ENCODE measurements at places on chromosomes 2 and 18.

- no peak for DNase-seq
- H3K4me1 ChIP-seq, result no peaks in the 10 kb centered on the region
- H3K27ac ChIP-seq, result no peak overlapping the region
- H3K36me3 ChIP-seq, result no peaks in the 10 kb centered on the region
These were observed 727.3 kb upstream of the PKDCC start for GRCh38 chr2:41320491-41320890.

DNA sequence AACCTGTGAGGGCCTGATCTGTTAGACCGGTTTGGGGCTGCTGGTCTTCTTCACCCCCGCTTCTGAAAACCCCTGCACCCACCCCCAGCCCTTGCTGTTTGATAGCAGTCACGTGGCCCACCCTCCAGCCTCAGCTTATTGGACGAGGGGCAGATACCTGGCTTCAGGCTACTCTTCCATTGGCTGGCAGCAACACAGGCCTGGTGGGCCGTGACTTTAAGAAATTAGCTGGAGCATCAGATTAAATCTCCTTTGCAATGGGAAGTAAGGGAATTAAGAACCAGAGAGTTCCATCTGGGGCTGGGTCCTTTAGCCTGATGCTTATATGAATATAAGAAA, 107.3 kb downstream of the KLHL29 start:
- no peak overlapping the region for H3K27ac ChIP-seq
- H3K4me1 ChIP-seq, result peaks cover 5% of the 10 kb centered on the region
- H3K27me3 ChIP-seq, result no peaks in the 10 kb centered on the region
- H3K36me3 ChIP-seq, result no peaks in the 10 kb centered on the region
- H3K4me3 ChIP-seq, result no peak overlapping the region

- DNase-seq, result no peak
- no peak overlapping the region for H3K27ac ChIP-seq
- H3K4me1 ChIP-seq, result no peaks in the 10 kb centered on the region
- H3K27me3 ChIP-seq, result no peaks in the 10 kb centered on the region
- H3K4me3 ChIP-seq, result no peak overlapping the region
- H3K36me3 ChIP-seq, result 0 out of 2 replicates have a peak, but pooled peaks cover 2% of the 10 kb centered on the region
These were observed 35.2 kb downstream of the ZNF516 start for GRCh38 chr18:76459687-76460350.

DNA sequence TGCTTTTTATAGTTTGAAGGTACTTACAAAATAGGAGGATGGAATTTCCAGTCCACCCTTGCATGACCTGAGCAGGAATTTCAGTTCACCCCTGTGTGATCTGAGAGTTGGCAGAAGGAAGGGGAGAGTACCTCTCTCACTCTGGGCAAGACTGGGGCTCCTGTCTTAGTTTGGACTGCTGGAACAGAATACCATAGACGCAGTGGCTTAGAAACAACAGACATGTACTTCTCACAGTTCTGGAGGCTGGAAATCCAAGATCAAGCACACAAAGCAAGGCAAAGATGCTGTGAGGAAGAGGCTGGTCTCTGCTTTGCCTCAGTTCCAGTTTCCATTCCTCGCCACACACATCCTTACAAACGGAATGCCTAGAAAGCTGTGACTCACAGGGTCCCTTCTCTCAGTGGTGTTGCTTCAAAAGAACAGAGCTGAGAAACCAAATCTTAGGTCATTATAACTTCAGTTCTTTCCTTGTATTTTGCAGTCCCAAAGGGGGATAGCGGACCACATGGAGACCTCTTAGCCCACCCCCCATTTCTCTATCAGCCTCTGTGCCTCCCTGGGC, 108.8 kb upstream of the HAAO start:
- DNase-seq, result no peak
- H3K27me3 ChIP-seq, result no peaks in the 10 kb centered on the region
- no peak overlapping the region for H3K27ac ChIP-seq
- H3K36me3 ChIP-seq, result no peaks in the 10 kb centered on the region
- H3K4me3 ChIP-seq, result no peak overlapping the region

- no peak overlapping the region for H3K27ac ChIP-seq
- H3K4me1 ChIP-seq, result peaks cover 20% of the 10 kb centered on the region
- peak overlapping the region; percentile 35 for H3K4me3 ChIP-seq
- no peaks in the 10 kb centered on the region for H3K36me3 ChIP-seq
These were observed 4.1 kb downstream of the ZEB2 start for GRCh38 chr2:144515696-144516410.

DNA sequence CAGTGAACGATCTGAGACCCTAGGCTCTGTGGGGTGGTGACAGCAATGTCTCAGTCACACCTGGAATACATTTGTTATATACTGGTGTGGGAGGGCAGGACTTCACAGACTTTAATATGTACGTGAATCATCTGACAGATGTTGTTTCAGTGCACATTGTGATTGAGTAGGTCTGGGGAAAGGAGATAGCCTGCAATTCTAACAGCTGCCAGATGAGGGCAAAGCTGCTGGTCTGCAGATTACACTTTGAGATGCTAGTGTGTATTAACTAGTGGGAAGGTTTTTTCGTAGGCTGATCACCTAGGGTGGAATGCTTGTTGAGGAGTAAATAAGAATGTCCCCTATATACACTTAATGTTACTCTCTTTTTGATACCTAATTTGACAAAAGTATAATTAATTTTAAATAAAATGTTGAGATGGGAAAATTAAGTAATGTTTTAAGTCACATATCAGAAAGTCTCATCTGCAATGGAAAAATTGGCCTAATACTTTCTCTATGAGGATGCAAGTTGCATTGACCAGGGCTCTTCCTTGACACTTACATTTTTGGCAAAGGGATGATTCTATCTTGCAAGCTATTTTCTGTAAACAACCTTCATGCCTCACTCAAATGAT, 496.9 kb upstream of the HNMT start:
- DNase-seq, result peak; percentile 75
- no peaks in the 10 kb centered on the region for H3K27me3 ChIP-seq
- H3K36me3 ChIP-seq, result no peaks in the 10 kb centered on the region
- H3K27ac ChIP-seq, result no peak overlapping the region

- H3K4me3 ChIP-seq, result no peak overlapping the region
- H3K4me1 ChIP-seq, result no peaks in the 10 kb centered on the region
- no peaks in the 10 kb centered on the region for H3K36me3 ChIP-seq
- H3K27me3 ChIP-seq, result no peaks in the 10 kb centered on the region
- H3K27ac ChIP-seq, result no peak overlapping the region
- DNase-seq, result no peak
These were observed 74.3 kb upstream of the CCDC150 start for GRCh38 chr2:196565106-196565765.

- H3K36me3 ChIP-seq, result no peaks in the 10 kb centered on the region
- no peak overlapping the region for H3K4me3 ChIP-seq
- no peak for DNase-seq
- no peak overlapping the region for H3K27ac ChIP-seq
- H3K4me1 ChIP-seq, result peaks cover 5% of the 10 kb centered on the region
These were observed 674.3 kb upstream of the REG3G start for GRCh38 chr2:78351208-78351607.

- no peaks in the 10 kb centered on the region for H3K36me3 ChIP-seq
- H3K4me1 ChIP-seq, result no peaks in the 10 kb centered on the region
- DNase-seq, result no peak
- no peak overlapping the region for H3K4me3 ChIP-seq
These were observed 616.4 kb downstream of the XIRP2 start for GRCh38 chr2:167504695-167505094.

DNA sequence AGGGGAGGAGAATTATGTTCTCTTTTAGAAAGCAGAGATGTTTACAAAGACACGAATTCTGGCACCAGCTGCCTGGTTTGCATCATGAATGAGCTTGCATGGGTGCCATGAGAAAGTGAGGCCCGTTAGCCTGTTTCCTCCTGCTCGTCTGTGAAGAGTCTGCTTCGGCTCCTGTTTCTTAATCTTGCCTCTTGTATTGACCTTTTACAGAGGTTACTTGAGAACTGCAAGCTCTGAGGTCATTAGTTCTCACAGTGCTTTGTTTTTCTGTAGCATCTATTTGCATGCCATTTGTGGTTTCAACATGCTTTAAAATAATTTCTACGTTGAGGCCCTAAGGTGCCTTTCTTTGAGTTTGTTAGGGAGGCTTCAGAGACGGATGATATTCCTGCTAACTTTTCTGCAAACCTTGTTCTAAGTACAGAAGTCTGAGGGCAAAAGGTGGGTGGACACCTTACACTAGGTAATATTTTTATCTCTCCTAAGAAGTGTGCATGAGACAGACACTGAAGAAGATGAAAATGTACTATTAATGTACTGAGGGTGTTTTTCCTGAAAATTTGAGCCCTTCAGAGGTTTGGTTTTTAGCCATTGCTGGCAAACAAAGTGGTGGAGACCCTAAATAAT, 53.4 kb upstream of the LINC00305 start:
- no peak overlapping the region for H3K4me3 ChIP-seq
- no peaks in the 10 kb centered on the region for H3K27me3 ChIP-seq
- H3K27ac ChIP-seq, result no peak overlapping the region

DNA sequence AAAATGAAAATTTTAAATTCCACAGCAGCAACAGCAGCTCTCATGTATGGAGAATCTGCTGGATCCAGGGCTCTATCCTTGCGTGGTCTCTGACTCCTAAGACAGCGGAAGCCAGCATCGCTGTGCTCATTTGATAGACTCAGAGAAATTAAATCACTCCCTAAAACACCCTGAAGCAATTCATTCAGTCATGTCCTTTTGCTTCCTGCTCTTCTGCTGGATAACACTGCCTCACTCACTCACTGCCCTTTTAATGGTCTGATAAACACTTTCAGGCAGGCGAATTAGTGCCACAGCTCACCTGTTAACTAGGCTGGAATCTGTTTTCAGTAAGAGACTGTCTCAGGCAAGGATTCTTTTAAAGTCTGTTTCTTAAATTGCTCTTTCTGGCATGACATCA, 10.0 kb downstream of the WIPF1 start:
- H3K27me3 ChIP-seq, result no peaks in the 10 kb centered on the region
- no peak for DNase-seq
- H3K4me3 ChIP-seq, result no peak overlapping the region
- no peaks in the 10 kb centered on the region for H3K36me3 ChIP-seq

DNA sequence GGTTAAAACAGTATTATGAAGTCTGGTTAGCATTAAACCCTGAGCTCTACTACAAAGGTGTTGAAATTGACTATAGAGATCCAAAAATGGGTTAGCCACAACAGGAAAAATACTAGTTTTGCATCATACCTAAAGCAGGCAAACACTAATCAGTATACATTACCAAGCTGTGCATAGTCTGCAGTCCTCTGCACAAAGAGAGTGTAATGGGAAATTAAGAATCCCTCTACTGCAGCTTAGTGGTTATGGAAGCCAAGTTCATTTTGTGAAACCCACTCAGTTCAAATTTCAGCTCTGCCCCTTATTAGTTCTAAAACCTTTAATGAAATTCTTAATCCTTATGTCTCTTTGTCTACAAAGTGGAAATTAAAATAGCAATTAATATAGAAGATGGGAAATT, 192.1 kb downstream of the MBD2 start:
- H3K36me3 ChIP-seq, result no peaks in the 10 kb centered on the region
- H3K4me1 ChIP-seq, result no peaks in the 10 kb centered on the region
- no peak overlapping the region for H3K4me3 ChIP-seq
- DNase-seq, result no peak
- H3K27ac ChIP-seq, result no peak overlapping the region
- no peaks in the 10 kb centered on the region for H3K27me3 ChIP-seq

DNA sequence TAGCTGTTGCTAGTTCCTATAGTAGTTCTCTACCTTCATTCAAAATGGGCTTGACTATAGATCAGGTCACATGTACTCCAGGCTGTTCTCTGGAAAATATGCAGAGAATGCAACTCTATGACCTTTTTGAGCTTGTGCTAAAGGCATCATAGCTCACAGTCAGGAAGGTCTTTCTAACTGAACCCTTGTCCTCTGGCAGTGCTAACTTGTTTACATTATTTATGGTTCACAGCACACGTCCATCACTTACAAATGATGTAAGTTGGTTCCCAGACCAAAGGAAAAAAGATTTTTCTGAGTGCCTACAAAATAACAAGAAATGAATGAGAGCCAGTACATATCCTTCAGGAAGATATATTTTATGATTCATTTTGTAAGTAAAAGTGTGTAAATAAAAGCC, 236.1 kb downstream of the GCA start:
- no peaks in the 10 kb centered on the region for H3K27me3 ChIP-seq
- no peaks in the 10 kb centered on the region for H3K36me3 ChIP-seq
- H3K4me3 ChIP-seq, result no peak overlapping the region
- no peak overlapping the region for H3K27ac ChIP-seq

All from H1 (cell line).